Karpas-422 (cell line): ENCODE measurements at places on chromosomes 7 and 10. TPM values are rescaled to one million over a fixed set of nuclear protein-coding genes. Genes with fewer than 3 reads are reported as not detected.
A peak's percentile ranks its signal among the peaks of the same experiment; 100 is the strongest.

The CYP3A5 gene
- total RNA-seq, result not detected in 2 replicates

The ODAD2 gene
- total RNA-seq, result not detected in 2 replicates

The SHTN1 gene
- not detected in 2 replicates for total RNA-seq

The MUC3A gene
- total RNA-seq, result not detected in 2 replicates

The CYP17A1 gene
- not detected in 2 replicates for total RNA-seq

The UPK3B gene
- total RNA-seq, result 0.26 TPM in 1 of 2 replicates, not detected in the other

The CLDN4 gene
- total RNA-seq, result not detected in 2 replicates

The PAOX gene
- total RNA-seq, result 1.6 TPM in 1 of 2 replicates, not detected in the other

DNA sequence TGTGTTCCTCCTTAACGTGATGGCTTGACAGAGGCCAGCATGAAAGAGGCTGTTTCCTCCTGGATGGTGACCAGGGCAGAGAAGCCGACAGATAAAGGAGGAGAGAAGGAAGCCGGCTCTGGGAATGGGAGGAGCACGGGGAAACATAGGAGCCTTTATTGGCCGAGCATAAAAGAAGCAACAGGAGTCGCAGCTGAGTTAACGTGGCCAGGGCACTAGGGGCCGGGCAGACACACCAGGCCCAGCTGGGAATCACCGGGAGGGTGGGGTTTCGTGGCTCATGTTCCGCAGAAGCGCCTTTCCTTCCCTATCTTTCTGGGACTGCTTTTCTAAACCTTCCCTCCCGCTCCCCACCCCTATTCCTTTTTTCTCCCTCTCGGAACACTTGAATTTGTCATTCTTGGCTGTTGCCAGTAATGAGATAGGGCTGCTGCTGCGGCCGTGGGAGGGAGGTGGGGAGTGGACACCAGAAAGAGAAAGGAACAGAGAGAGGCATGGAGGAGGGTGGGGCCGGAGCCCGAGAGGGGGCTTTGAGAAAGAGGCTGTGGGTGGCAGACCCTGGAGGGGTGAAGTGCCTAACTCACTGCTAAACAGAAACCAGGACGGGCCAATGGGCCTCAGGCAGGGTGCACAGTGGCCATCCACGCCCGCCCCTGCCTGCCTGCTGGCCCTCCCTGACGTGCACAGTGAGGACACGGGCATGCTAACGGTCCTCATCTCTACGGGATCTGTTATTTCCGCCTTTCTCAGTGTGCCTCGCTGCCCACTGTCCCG lies 65.2 kb downstream of the COL13A1 start:
- no peaks in the 10 kb centered on the region for H3K27me3 ChIP-seq
- H3K4me3 ChIP-seq, result no peak overlapping the region
- H3K27ac ChIP-seq, result no peak overlapping the region
- DNase-seq, result no peak

DNA sequence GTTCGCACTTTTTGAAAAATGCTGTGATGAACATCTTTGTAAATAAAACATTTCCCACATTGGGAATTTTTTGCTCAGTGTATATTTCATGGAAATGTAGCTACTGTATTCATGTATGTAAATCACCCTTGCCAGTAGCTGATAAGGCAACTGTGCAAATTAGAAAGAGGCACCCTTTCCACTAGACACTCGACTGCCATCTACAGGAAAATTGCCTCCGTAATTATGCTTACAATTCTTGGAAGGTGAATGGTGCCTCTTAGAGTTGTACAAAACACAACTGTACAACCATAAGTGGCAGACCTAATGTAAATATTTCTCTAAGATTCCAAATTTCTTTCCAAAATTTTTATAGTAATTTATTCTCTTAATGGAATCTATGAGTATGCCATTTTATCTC lies 491.7 kb downstream of the CCSER2 start:
- H3K36me3 ChIP-seq, result no peaks in the 10 kb centered on the region
- no peak overlapping the region for H3K27ac ChIP-seq
- H3K4me1 ChIP-seq, result no peaks in the 10 kb centered on the region
- H3K4me3 ChIP-seq, result no peak overlapping the region

GRCh38 chr7:93146472-93147141 lies 1.6 kb downstream of the SAMD9L start:
- no peaks in the 10 kb centered on the region for H3K27me3 ChIP-seq
- H3K27ac ChIP-seq, result peak overlapping the region; percentile 60
- peaks cover 53% of the 10 kb centered on the region for H3K4me1 ChIP-seq
- H3K4me3 ChIP-seq, result peak overlapping the region; percentile 68
- H3K36me3 ChIP-seq, result no peaks in the 10 kb centered on the region

- no peaks in the 10 kb centered on the region for H3K4me1 ChIP-seq
- H3K4me3 ChIP-seq, result no peak overlapping the region
- H3K36me3 ChIP-seq, result no peaks in the 10 kb centered on the region
- H3K27ac ChIP-seq, result no peak overlapping the region
- no peak for DNase-seq
- H3K27me3 ChIP-seq, result no peaks in the 10 kb centered on the region
Measured at GRCh38 chr7:8585591-8585990, 152.2 kb downstream of the NXPH1 start.

GRCh38 chr10:79058899-79059841 lies 9.6 kb upstream of the ZMIZ1 start:
- no peaks in the 10 kb centered on the region for H3K27me3 ChIP-seq
- H3K36me3 ChIP-seq, result no peaks in the 10 kb centered on the region
- no peaks in the 10 kb centered on the region for H3K4me1 ChIP-seq
- no peak overlapping the region for H3K4me3 ChIP-seq

DNA sequence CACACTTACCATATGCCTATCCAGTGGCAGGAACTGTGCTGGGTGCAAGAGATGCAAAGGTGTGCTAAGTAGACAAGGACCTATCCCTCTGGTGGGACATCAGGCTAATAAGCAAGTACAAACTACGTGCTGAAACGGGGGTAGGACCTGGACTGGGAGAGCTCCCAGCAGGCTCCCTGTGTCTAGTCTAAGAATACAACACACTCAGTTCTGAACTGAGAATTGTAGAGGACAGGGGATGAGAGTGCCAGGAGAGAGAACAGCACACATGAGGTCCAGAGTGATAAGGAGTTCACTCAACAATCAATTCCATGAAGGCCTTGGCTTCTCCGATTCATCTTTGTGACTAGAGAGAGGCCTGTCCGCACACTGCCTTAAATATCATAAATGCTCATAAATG lies 253.7 kb downstream of the ELMO1 start:
- H3K4me3 ChIP-seq, result no peak overlapping the region
- peaks cover 29% of the 10 kb centered on the region for H3K4me1 ChIP-seq
- H3K27me3 ChIP-seq, result no peaks in the 10 kb centered on the region
- no peaks in the 10 kb centered on the region for H3K36me3 ChIP-seq
- H3K27ac ChIP-seq, result no peak overlapping the region

- H3K27me3 ChIP-seq, result no peaks in the 10 kb centered on the region
- H3K4me3 ChIP-seq, result no peak overlapping the region
- DNase-seq, result no peak
Measured at GRCh38 chr7:45687721-45688120, 113.6 kb downstream of the ADCY1 start.

- no peaks in the 10 kb centered on the region for H3K4me1 ChIP-seq
- no peaks in the 10 kb centered on the region for H3K36me3 ChIP-seq
- no peak overlapping the region for H3K4me3 ChIP-seq
- no peak overlapping the region for H3K27ac ChIP-seq
- DNase-seq, result no peak
Measured at GRCh38 chr7:77548206-77548605, 11.1 kb downstream of the PTPN12 start.

GRCh38 chr7:69922026-69922803 lies 323.9 kb downstream of the AUTS2 start:
- H3K27me3 ChIP-seq, result no peaks in the 10 kb centered on the region
- H3K36me3 ChIP-seq, result no peaks in the 10 kb centered on the region
- H3K27ac ChIP-seq, result no peak overlapping the region
- no peak for DNase-seq
- no peaks in the 10 kb centered on the region for H3K4me1 ChIP-seq

GRCh38 chr10:104144931-104145330 lies 23.0 kb downstream of the SFR1 start:
- H3K4me3 ChIP-seq, result no peak overlapping the region
- no peaks in the 10 kb centered on the region for H3K27me3 ChIP-seq
- no peak for DNase-seq
- H3K36me3 ChIP-seq, result no peaks in the 10 kb centered on the region

- H3K27me3 ChIP-seq, result no peaks in the 10 kb centered on the region
- H3K4me1 ChIP-seq, result no peaks in the 10 kb centered on the region
- no peak overlapping the region for H3K4me3 ChIP-seq
- no peak overlapping the region for H3K27ac ChIP-seq
- DNase-seq, result no peak
- no peaks in the 10 kb centered on the region for H3K36me3 ChIP-seq
Measured at GRCh38 chr7:14242175-14242574, 252.7 kb upstream of the ETV1 start.

DNA sequence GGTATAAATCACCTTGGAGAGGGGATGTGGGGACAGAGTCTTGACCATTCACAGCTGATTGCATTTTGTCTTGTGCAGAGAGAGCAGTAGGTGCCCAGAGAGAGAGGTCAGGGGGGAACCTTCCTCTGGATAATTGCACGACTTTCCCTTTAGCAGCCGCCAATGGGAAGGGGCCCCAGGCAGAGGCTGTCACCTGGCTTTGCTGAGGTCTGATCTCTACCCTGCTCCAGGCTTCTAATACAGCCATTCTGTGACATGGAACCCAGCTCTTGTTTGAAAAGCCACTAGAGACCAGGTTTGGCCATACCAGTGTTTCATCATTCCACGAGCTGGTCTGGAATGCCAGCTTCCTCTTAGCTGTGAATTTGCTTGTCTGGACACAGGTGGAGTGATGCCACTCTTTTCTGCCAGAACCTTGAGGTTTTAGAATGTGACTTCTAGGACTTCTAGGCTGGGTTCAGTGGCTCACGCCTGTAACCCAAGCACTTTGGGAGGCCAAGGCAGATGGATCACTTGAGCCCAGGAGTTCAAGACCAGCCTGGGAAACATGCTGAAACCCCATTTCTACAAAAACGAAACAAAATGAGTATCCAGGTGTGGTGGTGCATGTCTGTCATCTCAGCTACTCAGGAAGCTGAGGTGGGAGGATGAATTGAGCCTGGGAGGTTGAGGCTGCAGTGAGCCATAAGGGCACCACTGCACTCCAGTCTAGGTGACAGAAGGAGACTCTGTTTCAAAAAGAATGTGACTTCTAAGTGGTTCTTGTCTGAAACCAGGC lies 159.9 kb downstream of the CAMK1D start:
- H3K4me1 ChIP-seq, result no peaks in the 10 kb centered on the region
- 0 out of 2 replicates have a peak, but pooled peaks cover 2% of the 10 kb centered on the region for H3K27me3 ChIP-seq
- H3K36me3 ChIP-seq, result no peaks in the 10 kb centered on the region
- no peak for DNase-seq
- H3K4me3 ChIP-seq, result no peak overlapping the region
- no peak overlapping the region for H3K27ac ChIP-seq

- H3K27me3 ChIP-seq, result no peaks in the 10 kb centered on the region
- no peaks in the 10 kb centered on the region for H3K4me1 ChIP-seq
- H3K27ac ChIP-seq, result no peak overlapping the region
- H3K36me3 ChIP-seq, result no peaks in the 10 kb centered on the region
- DNase-seq, result no peak
Measured at GRCh38 chr10:83142074-83142563, 997.2 kb upstream of the GHITM start.

- H3K27ac ChIP-seq, result no peak overlapping the region
- DNase-seq, result no peak
- no peaks in the 10 kb centered on the region for H3K27me3 ChIP-seq
- H3K4me1 ChIP-seq, result no peaks in the 10 kb centered on the region
- no peak overlapping the region for H3K4me3 ChIP-seq
Measured at GRCh38 chr10:55065185-55065584, 264.2 kb upstream of the PCDH15 start.

GRCh38 chr7:39434012-39434411 lies 132.2 kb upstream of the YAE1 start:
- no peaks in the 10 kb centered on the region for H3K36me3 ChIP-seq
- H3K27me3 ChIP-seq, result no peaks in the 10 kb centered on the region
- no peak for DNase-seq
- no peak overlapping the region for H3K4me3 ChIP-seq
- peaks cover 35% of the 10 kb centered on the region for H3K4me1 ChIP-seq

DNA sequence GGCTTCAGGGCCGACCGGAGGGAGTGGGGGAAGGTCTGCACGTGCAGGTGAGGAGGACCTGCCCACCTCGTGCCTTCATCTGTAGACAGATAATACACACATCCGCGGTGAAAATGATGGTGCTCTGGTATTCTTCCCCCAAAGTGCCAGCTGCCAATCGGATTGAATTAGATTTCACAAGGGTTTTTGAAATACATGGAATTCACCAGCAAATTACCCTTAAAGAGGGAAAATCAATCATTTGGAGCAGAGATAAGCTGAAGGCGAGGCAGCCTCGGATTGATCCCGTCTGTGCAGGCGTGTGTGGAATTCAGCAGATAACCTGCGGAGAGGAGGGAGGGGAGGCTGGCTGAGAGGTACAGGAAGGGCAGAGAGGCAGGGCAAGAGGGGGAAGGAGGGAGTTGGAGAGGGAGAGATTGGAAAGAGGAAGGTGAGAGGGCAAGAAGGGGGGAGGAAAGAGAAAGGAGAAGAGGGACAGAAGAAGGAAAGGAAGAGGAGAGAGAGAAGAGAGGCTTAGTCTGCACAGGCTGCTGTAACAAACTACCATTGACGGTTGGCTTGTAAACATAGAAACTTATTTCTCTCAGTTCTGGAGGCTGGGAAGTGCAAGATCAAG lies 84.2 kb downstream of the C10orf105 start:
- H3K4me3 ChIP-seq, result no peak overlapping the region
- H3K27me3 ChIP-seq, result no peaks in the 10 kb centered on the region
- peaks cover 53% of the 10 kb centered on the region for H3K4me1 ChIP-seq
- no peak for DNase-seq
